DND-41 (cell line): ENCODE measurements at places on chromosomes 4 and X.

GRCh38 chr4:52959541-52959940, 97.4 kb downstream of the RASL11B start:
- H3K27me3 ChIP-seq = no peaks in the 10 kb centered on the region
- no peak for DNase-seq

GRCh38 chr4:24515698-24516097, 68.7 kb downstream of the DHX15 start:
- H3K27me3 ChIP-seq = no peaks in the 10 kb centered on the region
- no peak overlapping the region for H3K4me3 ChIP-seq
- no peaks in the 10 kb centered on the region for H3K4me1 ChIP-seq

- H3K27me3 ChIP-seq = no peaks in the 10 kb centered on the region
- H3K36me3 ChIP-seq = no peaks in the 10 kb centered on the region
- DNase-seq = no peak
These were observed 5.4 kb downstream of the STBD1 start for GRCh38 chr4:76311896-76312331.

GRCh38 chrX:152798945-152799344, 29.5 kb upstream of the MAGEA6 start:
- no peaks in the 10 kb centered on the region for H3K36me3 ChIP-seq
- no peak overlapping the region for H3K27ac ChIP-seq
- no peak overlapping the region for H3K4me3 ChIP-seq
- no peaks in the 10 kb centered on the region for H3K4me1 ChIP-seq
- no peaks in the 10 kb centered on the region for H3K27me3 ChIP-seq

GRCh38 chr4:58739275-58739674, 1629.1 kb upstream of the IGFBP7 start:
- no peak overlapping the region for H3K4me3 ChIP-seq
- DNase-seq = no peak
- no peaks in the 10 kb centered on the region for H3K4me1 ChIP-seq
- H3K27ac ChIP-seq = no peak overlapping the region
- no peaks in the 10 kb centered on the region for H3K36me3 ChIP-seq

GRCh38 chrX:78540171-78540570, 119.0 kb downstream of the RTL3 start:
- H3K36me3 ChIP-seq = no peaks in the 10 kb centered on the region
- H3K4me3 ChIP-seq = no peak overlapping the region

- H3K4me3 ChIP-seq = no peak overlapping the region
- H3K36me3 ChIP-seq = no peaks in the 10 kb centered on the region
- H3K27me3 ChIP-seq = no peaks in the 10 kb centered on the region
- DNase-seq = no peak
These were observed 21.9 kb downstream of the GPRIN3 start for GRCh38 chr4:89285745-89286144.
